ENCODE measurements at places on chromosomes 13 and 19.

GRCh38 chr13:47832458-47832972 is 168.6 kb downstream of the SUCLA2 start:
- no peak for DNase-seq

DNA sequence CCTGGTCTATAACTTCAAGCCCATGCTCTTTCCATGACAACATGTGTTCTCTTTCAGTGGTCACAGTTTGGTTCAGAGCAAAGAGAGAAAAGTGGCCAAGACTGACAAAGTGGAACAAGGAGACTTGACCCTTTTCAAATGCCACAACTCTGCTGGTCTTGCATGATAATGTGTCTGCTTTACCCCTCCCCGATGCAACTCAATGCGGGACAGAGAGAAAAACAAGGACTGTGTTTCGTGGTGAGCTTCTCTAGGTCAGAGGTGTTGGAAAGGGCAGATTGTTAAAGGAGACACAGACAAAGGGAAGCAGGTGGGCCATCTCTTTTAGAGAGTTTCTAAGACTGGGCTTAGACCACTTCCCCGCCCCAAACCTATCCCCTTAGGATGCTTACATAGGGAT is 61.6 kb upstream of the SERTM1 start:
- DNase-seq = no peak

DNA sequence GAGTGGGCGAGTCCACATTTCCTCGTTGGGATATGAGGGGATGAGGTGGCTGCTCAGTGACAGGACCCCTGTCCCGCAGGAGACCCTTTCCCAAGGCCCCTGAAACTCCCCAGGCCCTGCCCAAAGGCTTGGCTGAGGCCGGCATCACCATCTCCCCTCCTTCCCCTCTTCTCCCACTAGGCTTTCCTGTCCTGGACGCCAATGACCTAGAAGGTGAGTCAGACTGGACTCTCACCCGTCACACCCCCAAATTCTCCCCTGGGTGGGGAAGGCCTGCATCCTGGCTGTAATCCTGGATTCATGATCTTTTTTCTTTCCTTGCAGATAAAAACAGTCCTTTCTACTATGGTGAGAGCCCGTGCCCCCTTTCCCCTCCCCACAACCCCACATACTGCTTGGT is 5.3 kb downstream of the FXYD3 start:
- DNase-seq = no peak

GRCh38 chr13:111006506-111007031 is 91.7 kb upstream of the ANKRD10 start:
- DNase-seq = no peak

GRCh38 chr13:56457535-56458190 is 683.1 kb upstream of the PRR20A start:
- DNase-seq = no peak

DNA sequence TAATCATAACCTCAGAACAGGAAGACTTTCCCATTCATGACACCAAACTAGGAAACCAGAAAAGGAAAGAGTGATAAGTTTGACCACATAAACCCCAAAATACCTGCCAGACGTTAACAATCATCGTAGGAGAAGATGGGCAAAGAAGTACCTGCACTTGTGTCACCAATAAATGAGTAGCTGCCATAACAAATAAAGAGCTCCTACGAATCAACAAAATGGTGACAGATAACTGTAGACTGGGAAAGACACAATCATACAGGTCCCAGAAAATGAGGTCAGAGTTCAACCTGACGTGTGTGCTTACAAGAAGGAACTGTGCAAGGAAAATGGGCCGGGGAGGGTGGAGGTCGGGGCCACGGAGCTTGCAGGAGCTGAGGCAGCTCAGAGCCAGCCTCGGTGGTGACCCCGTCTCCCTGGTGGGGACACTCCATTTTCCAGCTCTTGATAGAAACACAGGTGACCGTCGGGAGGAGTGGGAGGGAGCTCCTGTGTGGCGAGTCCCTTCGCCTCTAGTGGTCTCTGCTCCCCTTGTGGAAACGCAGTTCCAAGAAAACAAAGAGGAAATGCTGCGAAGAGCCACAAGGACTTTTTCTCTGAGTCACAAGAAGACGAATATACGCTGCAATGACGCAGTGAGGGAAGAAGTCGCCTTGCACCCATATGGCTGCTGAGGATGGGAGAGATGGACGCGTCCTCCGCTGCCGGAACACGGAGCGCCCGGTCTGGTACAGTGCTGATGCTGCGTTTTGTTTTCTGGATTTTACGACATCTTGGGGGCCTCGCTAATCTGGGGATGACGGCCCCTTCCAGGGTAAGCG is 9.5 kb downstream of the PIP5K1C start:
- DNase-seq = no peak

DNA sequence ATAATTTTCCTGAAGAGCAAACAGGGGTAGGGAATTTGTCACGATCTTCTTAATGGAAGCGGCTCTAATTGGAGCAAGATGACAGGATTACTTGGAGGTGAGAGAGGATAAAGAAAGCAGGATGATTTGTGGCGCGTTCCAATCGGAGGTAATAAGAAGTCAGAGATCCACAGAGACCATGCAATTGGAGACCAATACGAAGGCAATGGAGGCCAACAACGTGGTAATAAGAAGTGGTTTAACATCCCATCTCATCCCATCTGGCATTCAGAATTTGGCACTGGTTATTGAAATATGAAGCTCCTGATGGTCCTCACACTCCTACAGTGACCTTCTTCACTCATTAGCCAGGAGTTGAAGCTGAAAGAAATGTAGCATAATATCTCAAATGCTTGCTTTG is 130.6 kb downstream of the DLEU7 start:
- DNase-seq = no peak

GRCh38 chr19:46112527-46112926 is 12.0 kb downstream of the IGFL3 start:
- DNase-seq = no peak

GRCh38 chr19:1227304-1228054 is 10.3 kb downstream of the CBARP start:
- DNase-seq = no peak

DNA sequence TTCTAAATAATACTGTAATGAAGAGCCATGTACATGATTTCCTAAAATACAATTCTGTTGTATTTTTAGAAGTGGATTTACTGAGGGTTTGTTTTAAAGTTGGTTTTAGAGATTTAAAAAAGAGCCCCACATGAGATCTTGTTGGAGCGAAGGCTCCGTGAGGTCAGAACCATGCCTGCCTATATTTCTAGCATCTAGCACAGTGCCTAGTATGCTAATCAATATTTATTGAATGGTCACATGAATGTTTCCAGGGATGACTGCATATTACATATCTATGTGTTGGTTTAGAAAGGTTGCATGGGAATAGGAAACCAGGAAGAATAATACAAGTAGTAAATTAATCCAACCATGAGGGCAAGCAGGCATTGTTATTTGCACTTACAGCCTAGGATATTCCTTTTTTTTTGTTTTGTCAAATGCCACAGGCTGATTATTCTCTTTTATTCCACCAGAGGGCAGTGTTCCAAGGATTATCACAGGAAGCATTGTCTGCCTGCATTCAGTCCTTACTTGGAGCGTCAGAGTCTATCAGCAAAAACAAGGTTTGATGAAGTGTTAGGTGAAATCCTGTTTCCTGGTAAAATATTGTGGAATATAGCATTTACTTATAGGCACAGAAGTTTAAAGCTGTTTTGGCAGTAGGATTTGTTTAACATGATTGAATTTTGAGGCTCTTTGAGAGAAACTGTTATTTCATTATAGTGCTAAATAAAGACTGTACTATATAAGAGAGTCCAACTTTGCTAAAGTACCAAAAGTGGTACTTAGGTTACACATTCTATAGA is 46.8 kb downstream of the COG3 start:
- DNase-seq = peak; percentile 56

DNA sequence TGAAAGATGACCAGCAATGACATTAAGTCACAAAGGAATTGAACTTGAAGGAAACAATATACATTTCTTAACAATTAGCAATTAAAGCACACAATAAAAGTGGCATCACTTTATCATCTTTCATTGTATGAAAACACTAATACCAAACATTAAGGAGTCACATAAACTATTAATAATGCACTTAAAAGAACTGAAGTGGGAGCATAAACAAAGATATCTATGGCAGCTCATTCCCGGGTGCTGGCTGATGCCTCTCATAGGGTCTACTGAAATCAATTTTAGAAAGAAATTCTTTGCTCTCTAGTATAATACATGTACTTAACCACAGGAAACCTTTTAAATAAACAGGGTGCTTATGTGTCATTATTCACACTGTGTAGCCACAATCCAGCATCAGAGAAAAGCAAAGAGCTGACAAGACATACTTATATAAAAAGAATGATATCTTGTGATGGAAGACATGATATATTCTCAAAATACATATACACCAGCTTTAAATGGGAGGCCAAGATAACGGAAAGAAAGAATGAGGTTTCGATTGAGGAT is 1207.8 kb downstream of the EFNB2 start:
- DNase-seq = no peak

- no peak for DNase-seq
Observed at GRCh38 chr13:65789815-65790214, 1440.3 kb downstream of the PCDH9 start.

- no peak for DNase-seq
Observed at GRCh38 chr19:12790628-12791344, 500 bp upstream of the JUNB start.

DNA sequence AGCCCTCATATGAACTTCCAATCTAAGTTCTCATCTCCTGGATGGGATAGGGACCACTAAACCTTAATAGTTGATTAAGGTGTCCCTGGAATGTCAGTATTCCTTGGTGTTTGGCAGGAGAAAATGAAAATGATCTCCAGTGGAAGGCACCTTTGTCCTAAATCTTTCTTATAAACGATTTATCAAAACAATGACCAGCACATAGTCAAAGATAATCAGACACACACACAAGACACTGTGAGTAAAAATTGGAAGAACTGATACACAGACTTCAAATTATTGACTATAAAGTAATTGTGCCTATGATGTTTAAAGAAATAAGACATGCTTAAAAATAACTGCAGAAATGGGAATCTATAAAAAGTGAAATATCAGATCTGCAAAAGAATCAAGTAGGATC is 13.7 kb downstream of the CEBPA start:
- no peak for DNase-seq

GRCh38 chr13:84118839-84119409 is 236.7 kb upstream of the SLITRK1 start:
- DNase-seq = no peak

- DNase-seq = no peak
Observed at GRCh38 chr19:362683-363082, 18.1 kb upstream of the MIER2 start.

DNA sequence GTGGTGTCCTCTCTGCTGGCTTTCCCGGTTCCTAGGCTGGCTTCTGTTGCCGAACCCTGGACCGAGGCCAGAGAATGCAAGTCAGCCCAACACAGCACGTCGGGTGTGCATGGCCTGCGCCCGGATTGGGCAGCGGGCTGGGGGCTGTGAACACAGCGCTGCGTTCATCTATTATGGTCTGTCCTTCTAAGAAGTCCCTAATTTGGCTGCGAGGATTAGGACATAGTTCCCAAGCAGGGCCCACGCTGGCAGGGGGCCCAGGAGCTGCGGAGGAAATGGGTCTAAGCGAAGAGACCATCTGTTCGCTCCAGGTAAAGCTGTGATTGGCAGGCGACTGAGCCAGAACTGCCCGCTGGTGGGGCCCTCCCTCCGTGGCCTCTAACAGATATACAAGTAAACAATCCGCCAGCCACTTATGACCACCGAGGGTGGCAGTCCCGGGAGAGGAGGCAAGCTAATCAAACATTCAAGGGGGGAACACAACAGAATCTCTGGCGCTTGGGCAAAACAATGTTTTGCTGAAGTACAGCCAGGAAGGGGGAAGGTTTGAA is 6.0 kb downstream of the SYCE2 start:
- no peak for DNase-seq

DNA sequence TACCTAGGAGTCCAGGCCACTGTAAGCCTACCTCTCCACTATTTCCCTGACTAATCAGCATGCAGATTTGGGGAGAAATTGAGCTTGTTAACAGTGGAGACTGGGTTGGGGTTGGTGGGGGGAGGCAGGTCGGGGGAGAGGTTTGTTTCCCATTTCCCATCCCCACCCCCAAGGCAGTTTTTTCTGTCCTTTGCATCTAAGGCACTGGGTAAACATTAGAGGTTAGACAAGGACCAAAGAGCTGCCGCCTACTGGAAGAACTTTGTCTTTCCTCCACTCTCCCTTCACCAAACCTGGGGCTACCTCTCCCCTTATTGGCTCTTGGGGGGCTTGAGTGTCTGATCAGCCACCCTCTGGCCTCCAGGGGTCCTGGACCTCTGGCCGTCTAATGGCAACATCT is 953 bp downstream of the KCNN4 start:
- peak; percentile 81 for DNase-seq

DNA sequence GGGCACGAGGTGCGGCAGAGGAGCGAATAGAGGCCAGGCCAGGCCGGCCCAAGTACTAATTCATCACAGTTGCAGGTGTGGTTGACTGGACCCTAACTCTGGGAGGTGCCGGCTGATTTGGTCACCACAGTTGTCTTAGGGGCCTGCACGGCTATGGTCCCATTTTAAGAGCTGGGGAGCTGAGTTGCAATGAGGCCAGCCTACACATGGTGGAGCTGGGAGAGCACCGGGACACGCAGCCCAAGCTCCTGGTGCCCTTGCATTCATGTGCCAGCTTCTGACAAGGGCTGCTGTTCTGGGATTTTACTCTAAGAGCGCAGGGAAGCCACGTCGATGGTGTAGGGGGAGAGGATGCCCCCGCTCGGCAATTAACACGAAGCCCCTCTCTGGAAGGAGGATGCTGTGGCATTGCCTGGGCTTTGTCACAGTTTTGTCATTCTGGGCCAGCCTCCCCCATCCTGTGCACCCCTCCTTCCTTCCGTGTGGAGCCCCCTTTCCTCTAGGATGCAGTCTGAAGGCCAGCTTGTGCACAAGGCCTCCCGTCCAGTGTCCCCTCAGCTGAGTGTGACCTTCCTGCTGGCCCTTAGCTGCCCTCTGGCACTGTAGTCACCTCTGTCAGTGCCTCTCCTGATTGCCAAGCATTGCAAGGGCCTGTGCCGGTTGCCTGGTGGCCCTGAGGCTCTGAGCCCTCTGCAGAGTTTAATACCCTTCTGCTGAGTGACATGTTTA is 109.4 kb upstream of the C1QTNF9B start:
- DNase-seq = no peak

GRCh38 chr13:73141292-73141771 is 82.5 kb downstream of the KLF5 start:
- no peak for DNase-seq

DNA sequence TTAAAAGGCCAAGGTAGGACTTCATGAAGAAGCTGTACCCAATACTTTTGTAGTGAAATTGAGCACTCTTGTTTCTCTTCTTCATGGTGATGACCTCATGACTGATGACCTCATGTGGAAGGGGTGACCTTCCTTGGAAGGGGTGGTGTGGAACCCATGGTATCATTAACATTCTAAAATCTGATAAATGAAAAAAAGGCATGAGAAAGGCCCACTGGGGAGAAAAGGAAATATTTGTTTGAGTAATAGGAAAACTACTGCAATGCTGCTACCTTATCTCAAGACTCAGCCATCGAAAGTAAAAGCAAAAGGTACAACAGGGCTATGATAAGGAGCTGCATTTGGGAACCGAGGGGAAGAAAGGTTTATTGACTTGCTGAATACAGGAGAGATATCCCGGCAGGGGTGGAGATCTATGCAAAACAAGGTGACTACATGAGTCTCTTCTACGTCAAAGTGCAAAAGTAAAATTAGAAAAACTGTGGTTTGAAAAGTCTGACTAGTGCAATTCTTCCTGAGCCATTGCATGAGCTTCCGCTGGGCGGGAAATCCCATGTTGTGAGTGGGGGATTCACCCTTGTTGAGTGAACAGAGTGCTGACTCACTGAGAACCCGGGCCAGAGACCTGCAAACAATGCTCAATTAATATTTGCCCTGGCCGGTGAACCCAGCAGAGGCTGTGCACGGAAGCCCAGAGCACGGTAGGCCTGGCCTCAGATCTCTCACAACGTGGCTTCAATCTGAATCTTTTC is 138.9 kb upstream of the RFC3 start:
- DNase-seq = peak; percentile 93

Measured in GM20000 (cell line).